Muscle of leg (tissue), 16 donors: ENCODE measurements at places on chromosomes 12 and 14.

DNA sequence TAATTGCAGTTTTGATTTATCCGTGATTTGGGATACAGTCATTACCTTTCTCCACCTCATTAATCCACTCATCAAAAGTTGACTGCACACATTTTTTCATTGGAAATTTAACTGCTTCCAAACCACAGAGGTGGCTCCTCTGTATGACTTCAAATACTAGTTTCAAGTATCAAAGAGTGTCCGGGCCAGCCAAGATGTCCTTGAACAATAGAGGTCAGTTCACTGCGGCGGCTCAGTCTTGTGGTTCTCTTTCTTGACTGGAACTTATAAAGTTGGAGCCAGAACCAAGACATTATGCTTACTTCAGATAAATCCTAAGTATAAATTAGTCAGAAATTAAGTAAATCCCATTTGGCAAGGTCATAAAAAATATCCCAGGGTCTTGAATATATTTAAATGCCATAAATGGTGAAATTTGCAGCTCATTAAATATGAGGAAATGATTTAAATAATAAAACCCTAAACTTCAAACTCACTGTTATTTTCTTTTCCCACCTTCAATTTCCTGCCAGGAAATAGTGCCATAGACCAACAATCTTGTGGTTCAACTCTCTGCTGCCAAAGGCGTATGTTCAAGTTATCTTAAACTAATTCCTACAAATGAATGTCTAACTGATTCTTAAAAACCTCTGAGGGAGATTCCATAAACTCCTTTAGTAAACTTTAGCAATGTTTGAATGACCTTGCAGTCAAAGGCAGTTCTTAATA lies 360.8 kb downstream of the AEBP2 start:
- no peak for DNase-seq

- DNase-seq: no peak
These were observed 56.6 kb downstream of the BCL2L14 start for GRCh38 chr12:12127304-12127703.

GRCh38 chr14:36818794-36819384 lies 157.2 kb downstream of the PAX9 start:
- DNase-seq: peak; percentile 46

DNA sequence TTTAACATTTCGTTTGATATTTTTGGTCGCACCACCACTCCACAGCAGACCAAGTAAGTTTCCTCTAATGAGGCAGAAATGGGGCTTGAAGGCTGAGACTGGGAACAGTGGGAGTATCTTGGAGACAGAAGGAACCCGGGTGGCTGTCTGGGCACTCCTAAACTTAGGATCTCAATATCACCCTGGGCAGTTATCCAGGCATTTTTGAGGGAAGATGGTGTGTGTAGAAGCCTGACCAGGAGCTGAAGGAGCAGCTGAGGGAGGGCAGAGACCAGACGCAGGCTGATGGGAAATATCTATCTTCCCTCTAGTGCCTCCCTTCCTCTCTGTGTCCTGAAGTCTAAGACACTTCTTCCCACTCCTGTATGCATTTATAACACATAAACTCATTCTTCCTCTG lies 10.7 kb downstream of the MARS1 start:
- no peak for DNase-seq

- DNase-seq: peak; percentile 67
These were observed 196.6 kb downstream of the PCNX1 start for GRCh38 chr14:71103662-71104484.
